ENCODE measurements at places on chromosomes 5 and 9.

DNA sequence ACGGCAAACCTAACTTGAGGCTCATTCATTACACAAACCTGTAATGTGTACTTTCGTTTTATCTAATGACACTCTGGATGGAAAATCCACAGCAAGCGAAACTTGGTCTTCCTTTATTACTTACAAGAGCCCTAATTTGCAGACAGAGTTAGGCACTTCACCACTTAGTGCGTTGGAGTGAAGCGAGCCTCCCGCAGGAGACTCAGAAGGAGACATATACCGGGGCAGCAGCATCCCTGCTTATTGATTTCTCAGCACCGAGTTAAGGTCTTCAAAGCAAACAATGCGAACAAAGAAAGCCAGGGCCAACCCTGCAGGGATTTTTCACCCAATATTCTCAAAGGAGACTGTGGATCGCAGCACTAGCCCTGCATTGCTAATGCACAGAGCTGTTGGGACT lies 28.6 kb downstream of the LSM11 start:
- no peaks in the 10 kb centered on the region for H3K27me3 ChIP-seq
- peaks cover 4% of the 10 kb centered on the region for H3K4me1 ChIP-seq
- no peaks in the 10 kb centered on the region for H3K36me3 ChIP-seq
- DNase-seq, result no peak
- H3K4me3 ChIP-seq, result no peak overlapping the region

GRCh38 chr5:179795049-179795862 lies 1.5 kb downstream of the LTC4S start:
- peak overlapping the region; percentile 57 for H3K4me3 ChIP-seq
- DNase-seq, result no peak
- peaks cover 22% of the 10 kb centered on the region for H3K4me1 ChIP-seq
- H3K27me3 ChIP-seq, result no peaks in the 10 kb centered on the region
- peak overlapping the region; percentile 40 for H3K27ac ChIP-seq

GRCh38 chr5:111236995-111237394 lies 12.8 kb downstream of the CAMK4 start:
- H3K4me3 ChIP-seq, result no peak overlapping the region
- H3K27me3 ChIP-seq, result no peaks in the 10 kb centered on the region
- DNase-seq, result no peak
- H3K36me3 ChIP-seq, result no peaks in the 10 kb centered on the region

GRCh38 chr5:9898319-9898718 lies 268.2 kb upstream of the TAS2R1 start:
- no peak overlapping the region for H3K4me3 ChIP-seq
- DNase-seq, result no peak
- no peaks in the 10 kb centered on the region for H3K27me3 ChIP-seq
- no peak overlapping the region for H3K27ac ChIP-seq
- no peaks in the 10 kb centered on the region for H3K36me3 ChIP-seq

GRCh38 chr5:150109921-150110320 lies 23.6 kb upstream of the CSF1R start:
- no peak overlapping the region for H3K27ac ChIP-seq
- no peaks in the 10 kb centered on the region for H3K36me3 ChIP-seq
- H3K4me1 ChIP-seq, result peaks cover 10% of the 10 kb centered on the region
- no peak for DNase-seq
- H3K27me3 ChIP-seq, result no peaks in the 10 kb centered on the region
- H3K4me3 ChIP-seq, result no peak overlapping the region

- no peak overlapping the region for H3K27ac ChIP-seq
- DNase-seq, result no peak
- H3K36me3 ChIP-seq, result peaks cover 6% of the 10 kb centered on the region
- H3K4me3 ChIP-seq, result no peak overlapping the region
- H3K27me3 ChIP-seq, result no peaks in the 10 kb centered on the region
Measured at GRCh38 chr5:122985954-122986721, 50.4 kb downstream of the PPIC start.

DNA sequence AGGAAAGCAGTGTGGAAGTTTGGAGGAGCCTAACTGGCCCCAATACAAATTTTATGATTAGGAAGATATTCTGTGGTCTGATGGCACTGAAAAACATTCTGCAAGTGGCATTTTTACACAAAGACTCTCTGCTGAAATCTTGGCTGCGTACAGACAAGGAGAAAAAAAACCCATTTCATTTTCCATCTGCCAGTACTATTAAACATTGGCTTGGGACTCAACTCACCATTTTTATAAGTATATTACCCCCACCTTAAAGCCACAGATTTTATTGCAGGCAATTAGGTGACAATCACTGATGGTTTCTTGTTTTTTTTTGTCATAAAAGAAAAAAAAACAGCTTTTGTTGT lies 206.9 kb downstream of the PTTG1 start:
- no peak overlapping the region for H3K27ac ChIP-seq
- H3K27me3 ChIP-seq, result no peaks in the 10 kb centered on the region
- no peak overlapping the region for H3K4me3 ChIP-seq
- H3K4me1 ChIP-seq, result no peaks in the 10 kb centered on the region
- no peak for DNase-seq
- no peaks in the 10 kb centered on the region for H3K36me3 ChIP-seq

DNA sequence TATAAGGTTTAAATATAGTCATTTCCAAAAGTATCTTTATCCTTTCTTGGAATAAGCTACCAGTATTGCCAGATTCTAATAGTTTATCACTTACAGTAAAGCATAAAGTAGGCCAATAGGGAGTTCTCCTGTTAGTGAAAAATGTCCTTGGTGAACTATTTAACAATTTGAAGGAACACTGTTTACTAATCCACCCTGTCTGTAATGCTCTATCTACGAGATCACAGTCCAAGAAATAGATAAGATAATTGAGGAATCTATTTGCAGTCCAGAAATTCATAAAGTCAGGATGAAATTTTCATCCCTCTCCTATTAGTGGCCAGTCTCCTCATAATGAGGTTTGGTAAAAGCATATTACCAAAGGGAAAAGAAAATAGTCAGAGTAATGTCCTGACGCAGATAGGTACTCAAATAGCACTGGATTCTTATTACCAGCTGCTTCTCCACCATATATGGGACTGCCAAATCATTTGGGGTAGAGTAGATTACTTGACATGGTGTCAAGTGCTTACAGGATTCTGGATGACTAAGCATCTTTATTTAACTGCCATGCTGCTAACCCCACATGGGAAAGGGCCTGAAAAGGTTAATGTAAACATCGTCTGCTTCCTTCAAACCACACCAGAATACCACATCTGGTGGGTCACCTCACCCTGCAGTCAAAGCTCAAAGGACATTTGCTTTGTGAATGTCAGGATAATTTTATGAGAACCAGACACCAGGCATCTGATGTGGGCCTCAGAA lies 808.1 kb downstream of the EFNA5 start:
- no peaks in the 10 kb centered on the region for H3K27me3 ChIP-seq
- no peak overlapping the region for H3K27ac ChIP-seq
- H3K4me1 ChIP-seq, result no peaks in the 10 kb centered on the region
- H3K4me3 ChIP-seq, result no peak overlapping the region
- DNase-seq, result no peak

DNA sequence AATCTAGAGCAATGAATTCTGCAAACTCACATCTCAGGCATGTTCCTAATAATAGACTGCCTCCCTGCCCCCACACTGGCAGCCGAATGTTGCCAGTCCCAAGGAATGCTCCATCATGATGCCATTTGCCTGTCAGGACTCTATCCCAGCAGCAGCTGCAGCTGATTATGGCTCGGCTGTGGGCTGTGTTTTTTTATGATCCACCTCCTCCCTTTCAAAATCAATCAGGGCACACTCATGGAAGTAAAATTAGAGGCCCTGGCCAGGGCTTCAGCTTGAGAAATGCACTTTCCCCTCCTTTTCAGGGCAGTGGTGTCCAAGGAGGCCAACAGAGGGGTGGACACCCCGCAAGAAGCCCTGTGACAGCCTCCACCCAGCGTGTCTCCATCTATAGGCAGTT lies 176.7 kb upstream of the S1PR3 start:
- no peaks in the 10 kb centered on the region for H3K27me3 ChIP-seq
- no peak for DNase-seq
- no peak overlapping the region for H3K27ac ChIP-seq

GRCh38 chr5:124936626-124936933 lies 190.1 kb upstream of the ZNF608 start:
- no peaks in the 10 kb centered on the region for H3K27me3 ChIP-seq
- H3K4me1 ChIP-seq, result peaks cover 2% of the 10 kb centered on the region
- H3K36me3 ChIP-seq, result no peaks in the 10 kb centered on the region

GRCh38 chr9:123287639-123288038 lies 19.3 kb upstream of the STRBP start:
- H3K27ac ChIP-seq, result no peak overlapping the region
- no peaks in the 10 kb centered on the region for H3K36me3 ChIP-seq
- DNase-seq, result no peak
- H3K27me3 ChIP-seq, result peaks cover 7% of the 10 kb centered on the region
- H3K4me1 ChIP-seq, result no peaks in the 10 kb centered on the region

GRCh38 chr9:127184641-127185040 lies 62.2 kb upstream of the ANGPTL2 start:
- no peak for DNase-seq
- H3K27me3 ChIP-seq, result no peaks in the 10 kb centered on the region
- H3K36me3 ChIP-seq, result no peaks in the 10 kb centered on the region
- no peak overlapping the region for H3K27ac ChIP-seq
- H3K4me3 ChIP-seq, result no peak overlapping the region

- peaks cover 15% of the 10 kb centered on the region for H3K4me1 ChIP-seq
- no peaks in the 10 kb centered on the region for H3K27me3 ChIP-seq
- H3K4me3 ChIP-seq, result no peak overlapping the region
- H3K36me3 ChIP-seq, result no peaks in the 10 kb centered on the region
- no peak overlapping the region for H3K27ac ChIP-seq
- no peak for DNase-seq
Measured at GRCh38 chr5:170154744-170155143, 49.0 kb downstream of the FOXI1 start.

- H3K27ac ChIP-seq, result no peak overlapping the region
- H3K27me3 ChIP-seq, result peaks cover 8% of the 10 kb centered on the region
- no peaks in the 10 kb centered on the region for H3K36me3 ChIP-seq
- H3K4me3 ChIP-seq, result no peak overlapping the region
Measured at GRCh38 chr9:38652486-38652885, 32.1 kb upstream of the ANKRD18A start.

- H3K27me3 ChIP-seq, result no peaks in the 10 kb centered on the region
- DNase-seq, result no peak
- H3K36me3 ChIP-seq, result no peaks in the 10 kb centered on the region
- no peak overlapping the region for H3K27ac ChIP-seq
Measured at GRCh38 chr5:179325296-179326031, 19.8 kb downstream of the ADAMTS2 start.

DNA sequence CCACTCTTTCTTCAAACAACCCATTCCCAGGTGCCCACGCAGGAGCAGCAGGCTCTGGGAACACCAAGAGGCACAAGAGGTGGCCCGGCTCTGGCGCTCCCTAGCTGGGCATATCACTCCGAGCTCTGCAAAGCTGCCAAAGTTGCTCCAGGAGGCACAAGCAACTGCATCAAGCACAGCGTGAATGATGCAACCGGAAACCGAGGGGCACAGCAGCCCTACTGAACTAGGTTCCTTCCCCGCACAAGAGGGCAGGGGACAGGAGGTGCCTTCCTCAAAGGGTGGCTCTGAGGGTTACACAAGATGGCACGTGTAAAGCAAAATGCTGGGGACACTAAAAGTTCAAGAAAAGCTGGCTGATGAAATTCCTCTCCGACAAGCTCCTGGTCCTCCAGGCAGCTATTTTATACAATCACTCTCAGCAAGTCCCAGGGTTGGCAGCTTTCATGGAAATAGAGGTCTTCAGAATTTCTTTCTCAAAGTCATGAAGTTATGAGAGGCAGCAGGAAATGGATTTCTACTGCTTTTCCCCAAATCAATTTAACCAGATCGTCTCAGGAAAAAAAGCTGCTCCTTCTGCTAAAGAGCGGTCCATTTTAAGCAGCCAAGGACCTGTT lies 22.9 kb downstream of the PSMB7 start:
- peaks cover 33% of the 10 kb centered on the region for H3K4me1 ChIP-seq
- DNase-seq, result no peak
- H3K36me3 ChIP-seq, result peaks cover 9% of the 10 kb centered on the region
- no peaks in the 10 kb centered on the region for H3K27me3 ChIP-seq
- peak overlapping the region; percentile 50 for H3K27ac ChIP-seq

- no peak overlapping the region for H3K27ac ChIP-seq
- no peaks in the 10 kb centered on the region for H3K27me3 ChIP-seq
- no peak for DNase-seq
- H3K4me1 ChIP-seq, result peaks cover 5% of the 10 kb centered on the region
- no peak overlapping the region for H3K4me3 ChIP-seq
- no peaks in the 10 kb centered on the region for H3K36me3 ChIP-seq
Measured at GRCh38 chr5:149161850-149162249, 20.6 kb downstream of the ABLIM3 start.

GRCh38 chr9:88198341-88198807 lies 60.1 kb upstream of the SPATA31C2 start:
- no peaks in the 10 kb centered on the region for H3K27me3 ChIP-seq
- H3K27ac ChIP-seq, result peak overlapping the region; percentile 78
- no peak for DNase-seq
- H3K4me3 ChIP-seq, result no peak overlapping the region
- H3K4me1 ChIP-seq, result peaks cover 30% of the 10 kb centered on the region
- no peaks in the 10 kb centered on the region for H3K36me3 ChIP-seq

DNA sequence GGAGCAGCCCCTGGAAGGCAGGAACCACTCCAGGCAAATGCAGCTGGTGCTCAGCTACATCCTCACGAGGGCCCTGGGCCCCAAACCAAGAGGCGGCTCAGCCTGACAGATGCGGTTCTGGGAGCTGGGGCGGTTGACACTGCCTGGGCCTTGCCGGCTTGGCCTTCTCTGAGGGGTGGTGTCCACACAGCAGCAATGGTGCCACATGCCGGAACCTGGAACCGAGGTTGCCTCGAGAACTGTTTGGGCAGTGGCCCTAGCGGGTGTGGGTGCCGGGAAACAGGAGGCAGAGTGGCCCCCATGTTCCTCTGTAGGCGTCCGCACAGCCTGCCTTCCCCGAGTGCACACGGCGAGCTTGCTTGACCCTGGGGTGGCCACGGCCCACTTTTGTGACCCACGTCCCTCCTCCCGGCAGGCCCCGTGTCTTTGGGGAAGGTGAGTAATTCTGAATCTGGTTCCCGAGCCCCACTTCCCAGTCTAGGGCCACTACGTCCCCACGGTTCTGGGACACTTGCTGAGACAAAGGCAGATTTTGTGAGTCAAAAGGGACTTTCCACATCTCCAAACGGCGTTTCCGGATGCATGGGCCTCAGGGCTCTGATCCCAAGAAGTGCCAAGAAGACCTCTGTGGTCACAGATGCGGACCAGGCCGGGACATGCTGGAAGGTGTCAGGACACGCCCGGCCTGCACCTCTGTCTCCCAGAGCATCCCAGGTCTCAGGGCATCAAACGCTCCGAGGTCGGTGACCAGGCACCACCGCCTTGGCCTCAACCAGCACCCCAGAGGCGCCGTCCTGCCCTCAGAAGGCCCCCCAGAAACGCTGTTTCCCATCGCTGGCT lies 27.7 kb upstream of the SLC12A7 start:
- H3K27me3 ChIP-seq, result peaks cover 40% of the 10 kb centered on the region
- no peaks in the 10 kb centered on the region for H3K36me3 ChIP-seq
- H3K4me1 ChIP-seq, result peaks cover 7% of the 10 kb centered on the region
- peak; percentile 72 for DNase-seq
- H3K27ac ChIP-seq, result no peak overlapping the region

- no peaks in the 10 kb centered on the region for H3K27me3 ChIP-seq
- H3K4me1 ChIP-seq, result peaks cover 30% of the 10 kb centered on the region
- H3K36me3 ChIP-seq, result peaks cover 9% of the 10 kb centered on the region
- no peak for DNase-seq
Measured at GRCh38 chr9:114225561-114226212, 70.3 kb downstream of the COL27A1 start.
